Right lobe of liver (tissue), 6 donors: ENCODE measurements at places on chromosomes 3 and 15. TPM values are rescaled to one million over a fixed set of nuclear protein-coding genes. Genes with fewer than 3 reads are reported as not detected.

The CAMP gene
- total RNA-seq: not detected

The GNB4 gene
- 4.9 TPM for total RNA-seq

The SECISBP2L gene
- 24.6 TPM for total RNA-seq

The HESX1 gene
- 0.22 TPM for total RNA-seq

GRCh38 chr15:84914909-84915605 is 30.6 kb downstream of the SLC28A1 start:
- no peak for DNase-seq
- H3K27me3 ChIP-seq: no peaks in the 10 kb centered on the region
- H3K36me3 ChIP-seq: no peaks in the 10 kb centered on the region
- no peak overlapping the region for H3K4me3 ChIP-seq
- no peak overlapping the region for H3K27ac ChIP-seq

- H3K4me1 ChIP-seq: no peaks in the 10 kb centered on the region
- no peaks in the 10 kb centered on the region for H3K27me3 ChIP-seq
- H3K4me3 ChIP-seq: no peak overlapping the region
- H3K27ac ChIP-seq: no peak overlapping the region
- H3K36me3 ChIP-seq: no peaks in the 10 kb centered on the region
These were observed 83.2 kb downstream of the NFKBIZ start for GRCh38 chr3:101932326-101933068.

DNA sequence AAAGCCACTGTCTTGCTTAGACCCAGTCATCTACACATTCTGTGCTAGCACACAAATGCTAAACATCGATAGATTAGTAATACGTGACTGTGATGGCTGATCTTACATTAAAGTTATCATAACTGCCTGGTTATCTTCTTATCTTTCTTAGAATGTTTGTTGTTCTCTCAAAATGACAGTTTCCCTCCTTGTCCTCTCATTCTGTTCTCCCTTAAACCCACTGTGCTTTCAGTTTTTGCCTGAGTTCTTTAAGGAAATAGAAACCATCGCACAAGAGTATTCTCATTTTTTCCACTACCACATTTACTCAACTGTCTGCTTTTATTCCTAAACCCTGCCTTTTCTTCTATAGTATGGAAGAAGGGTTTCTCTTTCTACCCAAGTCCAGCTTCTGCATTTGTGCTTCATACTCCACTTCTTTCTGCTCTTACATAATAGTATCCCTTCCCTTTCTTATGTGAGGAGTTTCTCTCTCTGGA is 17.1 kb downstream of the STX19 start:
- no peak overlapping the region for H3K4me3 ChIP-seq
- H3K27me3 ChIP-seq: no peaks in the 10 kb centered on the region
- no peak overlapping the region for H3K27ac ChIP-seq
- no peaks in the 10 kb centered on the region for H3K36me3 ChIP-seq
- no peaks in the 10 kb centered on the region for H3K4me1 ChIP-seq
- DNase-seq: no peak

DNA sequence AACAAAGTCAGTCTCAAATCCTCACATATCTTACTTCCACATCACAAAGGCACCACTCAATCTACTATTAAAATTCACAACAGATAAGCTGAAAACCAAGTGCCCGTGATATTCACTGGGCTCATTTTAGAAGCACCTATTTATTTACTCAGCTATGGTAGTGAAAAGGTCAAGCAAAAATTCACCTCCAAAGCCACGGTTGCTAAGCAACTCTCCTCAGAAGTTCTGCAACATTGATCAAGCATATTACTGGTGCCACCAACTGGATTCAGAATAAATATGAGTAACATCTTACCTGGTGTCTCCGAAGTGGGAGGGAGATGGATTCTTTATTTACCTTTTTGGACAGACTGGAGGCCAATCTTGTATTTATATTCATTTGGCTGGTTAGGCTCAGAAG is 714.8 kb downstream of the FHIT start:
- H3K27me3 ChIP-seq: no peaks in the 10 kb centered on the region
- H3K36me3 ChIP-seq: no peaks in the 10 kb centered on the region
- no peaks in the 10 kb centered on the region for H3K4me1 ChIP-seq
- no peak overlapping the region for H3K4me3 ChIP-seq

DNA sequence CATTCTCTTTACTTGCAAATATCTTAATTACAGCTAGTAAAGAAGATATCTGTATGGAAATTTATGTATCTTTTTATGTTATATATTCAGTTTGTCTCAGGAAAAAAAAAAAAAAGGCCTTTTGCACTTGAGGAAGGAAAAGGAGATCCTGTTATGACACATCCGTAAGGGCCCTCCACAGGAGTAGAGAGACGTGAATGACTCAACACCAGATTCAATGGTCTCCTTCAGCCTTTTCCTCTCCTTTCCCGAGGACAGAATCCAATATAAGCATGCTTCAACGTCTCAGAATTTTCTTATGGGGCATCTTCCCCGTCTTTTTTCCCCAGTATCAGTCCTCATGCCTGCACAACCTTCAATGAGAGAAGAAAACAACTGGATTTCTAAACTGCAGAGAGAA is 340.3 kb downstream of the NTRK3 start:
- H3K27ac ChIP-seq: no peak overlapping the region
- H3K4me3 ChIP-seq: no peak overlapping the region
- no peaks in the 10 kb centered on the region for H3K36me3 ChIP-seq

DNA sequence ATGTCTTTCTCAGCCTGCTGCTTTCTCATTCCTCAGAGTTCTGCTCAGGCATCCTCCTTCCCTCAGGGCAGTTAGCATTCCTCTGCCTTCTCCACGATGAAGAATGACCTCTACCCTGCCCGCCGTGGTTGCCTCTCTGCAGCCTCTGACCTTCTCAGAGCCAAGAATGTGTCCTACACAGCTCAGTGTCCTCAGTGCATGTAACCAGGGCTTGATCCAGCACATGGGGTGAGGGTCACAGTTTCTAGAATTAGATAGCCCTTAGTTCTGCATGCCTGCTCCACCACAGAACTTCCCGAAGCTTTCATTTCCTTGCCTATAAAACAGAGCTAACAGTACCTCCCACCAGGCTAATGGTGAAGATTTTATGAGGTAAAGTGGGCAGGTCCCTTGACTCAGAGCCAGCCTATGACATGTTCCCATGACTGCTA is 182.1 kb downstream of the CLSTN2 start:
- H3K4me3 ChIP-seq: no peak overlapping the region
- no peak overlapping the region for H3K27ac ChIP-seq
- no peaks in the 10 kb centered on the region for H3K4me1 ChIP-seq
- no peak for DNase-seq
- no peaks in the 10 kb centered on the region for H3K27me3 ChIP-seq

GRCh38 chr3:14031271-14031670 is 93.4 kb downstream of the CHCHD4 start:
- no peaks in the 10 kb centered on the region for H3K4me1 ChIP-seq
- H3K4me3 ChIP-seq: no peak overlapping the region
- no peaks in the 10 kb centered on the region for H3K36me3 ChIP-seq
- no peak overlapping the region for H3K27ac ChIP-seq
- no peak for DNase-seq

DNA sequence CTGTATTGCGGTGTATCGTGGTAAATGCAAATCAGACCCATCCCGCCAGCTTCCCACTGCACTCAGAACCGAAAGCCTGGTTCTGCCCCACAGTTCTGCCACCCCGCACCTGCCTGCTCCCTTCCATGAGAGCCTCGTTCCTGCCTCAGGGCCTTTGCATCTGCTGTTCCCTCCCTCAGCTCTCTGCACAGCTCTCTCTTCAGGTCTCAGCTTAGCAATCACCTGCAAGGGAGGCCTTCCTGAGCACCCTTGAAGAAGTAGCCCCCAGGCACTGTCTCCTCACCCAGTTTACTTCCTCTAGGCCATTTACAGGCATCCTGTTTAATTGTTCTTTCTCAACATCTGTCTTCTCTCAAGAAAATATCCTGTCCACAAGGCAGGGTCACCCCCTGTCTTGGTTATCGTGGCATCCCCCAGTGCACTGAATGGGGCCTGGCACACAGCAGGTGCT is 13.3 kb upstream of the IQSEC1 start:
- no peaks in the 10 kb centered on the region for H3K27me3 ChIP-seq
- no peaks in the 10 kb centered on the region for H3K36me3 ChIP-seq
- H3K27ac ChIP-seq: no peak overlapping the region
- no peak for DNase-seq

DNA sequence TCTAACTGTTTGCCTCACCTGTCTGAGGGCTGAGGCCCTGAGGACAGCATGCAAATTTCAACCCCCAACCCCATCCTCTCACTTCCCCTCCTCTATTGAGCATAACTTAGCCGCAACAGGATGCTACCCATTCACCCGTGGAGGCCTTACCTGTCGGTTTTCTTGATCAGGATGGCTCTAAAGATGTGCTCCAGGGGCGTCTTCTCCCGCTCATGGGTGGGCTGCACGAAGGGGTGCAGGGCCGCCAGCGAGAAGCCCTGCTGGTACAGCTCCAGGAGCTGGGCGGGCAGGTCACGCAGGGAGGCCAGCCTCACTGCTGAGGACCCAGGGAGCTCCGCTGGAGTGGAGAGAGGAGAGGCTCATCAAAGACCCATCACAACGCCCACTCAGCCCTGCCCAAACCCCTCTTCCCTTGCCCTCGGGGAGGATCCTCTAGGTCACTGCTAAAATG is 79.8 kb downstream of the RFTN1 start:
- no peak for DNase-seq
- H3K27me3 ChIP-seq: no peaks in the 10 kb centered on the region
- no peak overlapping the region for H3K4me3 ChIP-seq
- no peaks in the 10 kb centered on the region for H3K36me3 ChIP-seq
- peaks cover 10% of the 10 kb centered on the region for H3K4me1 ChIP-seq

GRCh38 chr15:95839367-95839782 is 491.1 kb upstream of the NR2F2 start:
- no peaks in the 10 kb centered on the region for H3K4me1 ChIP-seq
- DNase-seq: no peak
- no peak overlapping the region for H3K27ac ChIP-seq
- no peaks in the 10 kb centered on the region for H3K36me3 ChIP-seq
